ENCODE measurements at places on chromosomes 12 and 14.
A peak's percentile ranks its signal among the peaks of the same experiment; 100 is the strongest.

DNA sequence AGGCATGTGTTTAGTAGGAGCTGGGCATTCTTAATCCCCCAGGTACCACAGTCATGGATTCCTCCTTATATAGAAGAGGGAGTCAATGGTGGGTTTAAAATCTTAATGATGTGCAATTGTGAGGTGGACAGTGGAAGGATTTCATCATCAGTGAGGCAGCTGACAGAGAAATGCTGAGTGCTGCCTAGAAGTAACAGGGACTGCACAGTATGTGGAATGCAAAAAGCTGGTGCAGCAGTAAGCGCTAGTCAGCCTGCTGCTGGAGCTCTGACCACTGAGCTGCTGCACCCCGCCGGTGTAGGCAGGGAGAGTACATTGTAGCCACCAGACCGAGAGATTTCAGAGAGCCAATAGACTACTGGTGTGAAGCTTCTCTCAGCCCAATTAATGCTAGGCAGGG, 80.5 kb upstream of the DACT1 start:
- H3K4me1 ChIP-seq = no peaks in the 10 kb centered on the region
- DNase-seq = no peak
- no peak overlapping the region for H3K4me3 ChIP-seq
- no peaks in the 10 kb centered on the region for H3K27me3 ChIP-seq
- no peaks in the 10 kb centered on the region for H3K36me3 ChIP-seq
- no peak overlapping the region for H3K27ac ChIP-seq

DNA sequence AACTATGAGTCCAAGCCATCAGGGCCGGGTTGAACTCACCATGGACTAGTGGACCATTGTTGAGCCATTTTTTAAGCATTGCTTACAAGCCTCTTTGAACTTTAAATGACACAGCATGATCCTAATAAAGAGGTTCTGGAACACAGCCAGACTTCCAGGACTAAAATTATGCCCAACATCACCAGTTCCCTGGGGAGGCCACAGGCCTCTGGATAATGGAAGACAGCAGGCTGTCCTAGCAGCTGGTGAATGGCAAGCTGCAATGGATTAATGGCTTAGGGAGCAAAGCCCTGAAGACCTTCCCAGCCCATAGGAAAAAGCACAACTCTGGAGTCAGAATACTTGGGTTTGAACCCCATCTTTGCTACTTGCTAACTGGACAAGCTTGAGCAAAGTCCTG, 71.3 kb downstream of the FLRT2 start:
- H3K36me3 ChIP-seq = no peaks in the 10 kb centered on the region
- no peak overlapping the region for H3K4me3 ChIP-seq
- H3K4me1 ChIP-seq = no peaks in the 10 kb centered on the region
- no peak overlapping the region for H3K27ac ChIP-seq
- no peaks in the 10 kb centered on the region for H3K27me3 ChIP-seq

GRCh38 chr12:57621497-57622292, 10.5 kb downstream of the ARHGEF25 start:
- H3K4me1 ChIP-seq = no peaks in the 10 kb centered on the region
- H3K27ac ChIP-seq = no peak overlapping the region
- DNase-seq = peak; percentile 44
- peaks cover 15% of the 10 kb centered on the region for H3K27me3 ChIP-seq
- H3K4me3 ChIP-seq = no peak overlapping the region

- peak; percentile 66 for DNase-seq
- no peaks in the 10 kb centered on the region for H3K36me3 ChIP-seq
- H3K27me3 ChIP-seq = no peaks in the 10 kb centered on the region
- H3K4me1 ChIP-seq = no peaks in the 10 kb centered on the region
Observed at GRCh38 chr14:35821564-35822411, 4.3 kb upstream of the BRMS1L start.

GRCh38 chr14:67410313-67410712, 1.7 kb downstream of the PLEK2 start:
- 0 out of 2 replicates have a peak overlapping the region, but pooled peaks have one; percentile 85 for H3K4me3 ChIP-seq
- no peaks in the 10 kb centered on the region for H3K36me3 ChIP-seq
- no peaks in the 10 kb centered on the region for H3K27me3 ChIP-seq
- DNase-seq = no peak
- peaks cover 38% of the 10 kb centered on the region for H3K4me1 ChIP-seq
- H3K27ac ChIP-seq = no peak overlapping the region

DNA sequence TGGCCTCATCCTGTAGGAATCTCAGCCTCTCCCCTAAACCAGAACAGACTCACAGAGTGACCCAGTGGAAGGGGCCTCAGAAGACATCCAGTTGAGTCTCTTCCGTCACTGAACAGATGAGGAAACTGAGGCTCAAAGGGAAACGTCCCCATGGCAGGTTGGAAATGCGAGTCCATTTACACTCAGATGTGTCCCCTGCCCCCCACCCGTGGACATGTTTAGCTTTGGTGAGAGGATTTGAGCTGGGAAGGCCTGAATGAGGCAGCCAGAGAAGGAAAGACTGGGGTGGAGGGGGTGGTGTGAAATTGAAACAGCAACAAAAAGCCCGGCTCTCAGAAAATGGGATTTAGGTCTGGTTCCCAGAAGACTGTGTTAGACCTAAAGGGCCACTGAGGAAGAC, 1.7 kb downstream of the FAIM2 start:
- no peaks in the 10 kb centered on the region for H3K27me3 ChIP-seq
- H3K4me1 ChIP-seq = no peaks in the 10 kb centered on the region
- no peak overlapping the region for H3K4me3 ChIP-seq
- no peak for DNase-seq
- H3K27ac ChIP-seq = no peak overlapping the region

- H3K36me3 ChIP-seq = no peaks in the 10 kb centered on the region
- peak overlapping the region; percentile 40 for H3K4me3 ChIP-seq
- H3K27ac ChIP-seq = no peak overlapping the region
- peaks cover 92% of the 10 kb centered on the region for H3K27me3 ChIP-seq
- no peak for DNase-seq
Observed at GRCh38 chr14:88326352-88327103, 3.5 kb upstream of the KCNK10 start.

- no peak overlapping the region for H3K27ac ChIP-seq
- no peaks in the 10 kb centered on the region for H3K27me3 ChIP-seq
Observed at GRCh38 chr12:3107071-3107583, 29.9 kb downstream of the TSPAN9 start.

DNA sequence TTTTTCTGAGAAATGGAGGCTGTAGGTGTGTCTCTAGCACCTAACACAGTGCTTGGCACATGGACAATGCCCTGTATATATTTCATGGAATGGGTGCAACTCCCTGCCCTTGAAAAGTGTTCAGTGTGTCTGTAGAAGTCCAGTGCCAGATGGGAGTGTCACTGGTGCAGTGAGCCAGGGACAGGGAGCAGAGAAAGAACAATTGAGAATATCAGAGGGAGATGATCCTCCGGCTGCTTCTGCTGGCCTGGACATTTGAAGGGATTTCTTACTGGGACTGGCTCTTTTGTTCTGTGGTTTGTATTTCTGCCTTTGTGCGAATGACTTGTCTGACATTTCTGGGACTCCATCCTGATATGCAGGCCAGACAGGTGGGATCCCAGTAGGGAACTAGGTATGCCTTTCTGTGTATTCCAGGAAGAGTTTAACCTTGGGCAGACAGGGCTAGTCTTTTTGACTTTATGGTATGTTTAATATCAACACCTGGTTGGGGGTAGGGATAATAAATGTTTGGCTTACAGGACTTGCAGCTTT, 328.0 kb downstream of the NRXN3 start:
- H3K4me3 ChIP-seq = no peak overlapping the region
- no peak overlapping the region for H3K27ac ChIP-seq
- DNase-seq = no peak
- no peaks in the 10 kb centered on the region for H3K27me3 ChIP-seq

DNA sequence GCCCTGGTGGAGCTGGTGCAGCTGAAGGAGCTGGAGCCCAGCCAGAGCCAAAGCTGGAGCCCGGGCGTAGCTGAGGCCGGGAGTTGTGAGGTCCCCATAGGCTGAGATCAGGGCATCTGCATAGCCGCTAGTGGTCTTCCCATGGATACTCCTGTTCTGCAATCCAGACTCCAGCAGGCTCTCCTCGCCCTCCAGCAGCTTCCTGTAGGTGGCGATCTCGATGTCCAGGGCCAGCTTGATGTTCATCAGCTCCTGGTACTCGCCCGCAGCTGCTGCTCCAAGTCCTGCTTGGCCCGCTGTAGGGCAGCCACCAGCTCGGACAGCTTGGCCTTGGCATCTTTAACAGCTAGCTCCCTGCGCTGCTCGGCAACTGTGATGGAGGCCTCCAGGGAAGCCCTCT, 966.1 kb downstream of the FSCB start:
- H3K27me3 ChIP-seq = no peaks in the 10 kb centered on the region
- no peaks in the 10 kb centered on the region for H3K36me3 ChIP-seq
- H3K4me1 ChIP-seq = no peaks in the 10 kb centered on the region
- DNase-seq = peak; percentile 38

- peak overlapping the region; percentile 23 for H3K4me3 ChIP-seq
- peaks cover 32% of the 10 kb centered on the region for H3K4me1 ChIP-seq
- H3K27me3 ChIP-seq = no peaks in the 10 kb centered on the region
- no peaks in the 10 kb centered on the region for H3K36me3 ChIP-seq
- H3K27ac ChIP-seq = peak overlapping the region; percentile 91
Observed at GRCh38 chr12:31491241-31491794, 99.6 kb downstream of the DENND5B start.

- H3K4me3 ChIP-seq = no peak overlapping the region
- peaks cover 19% of the 10 kb centered on the region for H3K36me3 ChIP-seq
- no peak overlapping the region for H3K27ac ChIP-seq
- peaks cover 47% of the 10 kb centered on the region for H3K4me1 ChIP-seq
Observed at GRCh38 chr14:31201111-31201510, 6.5 kb downstream of the HECTD1 start.

DNA sequence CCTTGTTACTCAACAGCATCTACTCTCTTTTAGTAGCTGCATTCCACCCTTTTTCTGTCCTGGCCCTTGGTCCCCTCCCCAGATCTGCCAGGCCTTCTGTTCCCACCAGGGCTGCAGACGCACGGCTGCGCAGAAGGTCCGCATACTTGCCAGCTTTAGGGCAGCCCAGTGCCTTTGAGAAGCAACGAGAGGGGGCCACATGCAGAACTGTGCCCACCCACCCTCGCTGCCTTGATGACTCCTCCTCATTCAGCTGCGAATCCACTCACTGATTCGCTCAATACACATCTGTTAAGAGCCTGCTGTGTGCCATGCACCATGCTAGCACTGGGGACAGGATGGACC, 39.2 kb downstream of the PRIMA1 start:
- H3K36me3 ChIP-seq = no peaks in the 10 kb centered on the region
- H3K27me3 ChIP-seq = peaks cover 38% of the 10 kb centered on the region
- H3K27ac ChIP-seq = no peak overlapping the region
- H3K4me1 ChIP-seq = no peaks in the 10 kb centered on the region
- H3K4me3 ChIP-seq = no peak overlapping the region

DNA sequence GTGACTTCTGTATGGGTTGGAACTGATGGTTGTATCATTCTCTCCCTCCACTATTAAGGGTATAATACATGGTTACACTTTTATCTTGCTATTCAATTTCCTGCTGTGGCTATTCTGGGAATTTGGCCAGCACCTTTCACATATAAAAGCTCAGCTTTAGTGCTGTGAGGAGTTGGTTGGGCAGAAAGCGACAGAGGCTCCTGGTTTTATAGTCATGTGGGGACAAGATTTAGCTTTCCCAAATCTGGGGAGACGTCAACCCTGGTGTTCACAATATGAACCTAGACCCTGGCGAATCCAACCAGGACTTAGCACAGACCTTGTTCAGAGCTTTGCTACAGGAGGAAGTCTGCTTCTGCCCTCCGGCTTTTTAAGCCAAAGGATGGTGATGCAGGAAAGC, 36.5 kb downstream of the FOS start:
- DNase-seq = peak; percentile 69
- H3K27ac ChIP-seq = no peak overlapping the region
- peaks cover 15% of the 10 kb centered on the region for H3K4me1 ChIP-seq
- no peaks in the 10 kb centered on the region for H3K36me3 ChIP-seq
- H3K4me3 ChIP-seq = peak overlapping the region; percentile 23

DNA sequence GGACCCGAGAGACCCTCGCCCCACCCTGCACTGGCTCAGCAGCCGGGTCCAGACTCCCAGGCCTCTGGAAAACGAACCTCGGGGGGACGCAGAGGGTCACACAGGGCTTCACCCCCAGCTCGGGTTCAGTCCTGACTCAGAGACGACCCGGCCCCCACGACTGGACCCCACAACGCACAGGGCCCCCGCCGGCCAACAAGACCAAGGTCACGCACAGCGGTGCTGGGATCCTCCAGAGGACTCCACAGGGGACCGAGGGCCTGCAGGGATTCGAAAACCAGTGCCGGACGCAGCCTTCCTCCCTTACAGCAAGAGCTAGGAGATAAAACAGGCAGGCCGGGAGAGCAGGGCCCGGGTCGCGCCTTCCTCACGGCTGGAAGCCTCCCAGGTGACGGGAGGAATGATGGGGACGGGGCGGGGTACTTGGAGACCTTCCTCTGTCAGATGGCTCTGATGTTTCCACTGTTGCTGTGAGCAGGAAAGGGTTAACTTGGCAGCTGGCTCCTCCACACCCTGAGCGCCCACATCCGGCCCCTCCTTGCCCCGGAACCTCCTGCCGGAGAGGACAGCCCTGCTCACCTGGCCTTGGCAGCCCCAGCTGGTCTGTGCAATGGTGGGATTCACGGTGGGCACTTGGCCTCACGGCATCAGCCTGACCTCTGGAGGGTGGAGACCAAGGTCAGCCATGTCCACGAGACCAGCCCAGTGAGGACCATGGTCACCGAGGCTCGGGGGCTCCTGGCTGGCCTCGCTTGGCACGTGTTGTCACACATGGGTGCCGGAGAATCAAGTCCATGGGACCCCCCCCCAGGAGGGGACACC, 46.2 kb downstream of the GALNT9 start:
- peaks cover 46% of the 10 kb centered on the region for H3K4me1 ChIP-seq
- no peaks in the 10 kb centered on the region for H3K36me3 ChIP-seq
- no peak overlapping the region for H3K4me3 ChIP-seq
- peak; percentile 51 for DNase-seq

DNA sequence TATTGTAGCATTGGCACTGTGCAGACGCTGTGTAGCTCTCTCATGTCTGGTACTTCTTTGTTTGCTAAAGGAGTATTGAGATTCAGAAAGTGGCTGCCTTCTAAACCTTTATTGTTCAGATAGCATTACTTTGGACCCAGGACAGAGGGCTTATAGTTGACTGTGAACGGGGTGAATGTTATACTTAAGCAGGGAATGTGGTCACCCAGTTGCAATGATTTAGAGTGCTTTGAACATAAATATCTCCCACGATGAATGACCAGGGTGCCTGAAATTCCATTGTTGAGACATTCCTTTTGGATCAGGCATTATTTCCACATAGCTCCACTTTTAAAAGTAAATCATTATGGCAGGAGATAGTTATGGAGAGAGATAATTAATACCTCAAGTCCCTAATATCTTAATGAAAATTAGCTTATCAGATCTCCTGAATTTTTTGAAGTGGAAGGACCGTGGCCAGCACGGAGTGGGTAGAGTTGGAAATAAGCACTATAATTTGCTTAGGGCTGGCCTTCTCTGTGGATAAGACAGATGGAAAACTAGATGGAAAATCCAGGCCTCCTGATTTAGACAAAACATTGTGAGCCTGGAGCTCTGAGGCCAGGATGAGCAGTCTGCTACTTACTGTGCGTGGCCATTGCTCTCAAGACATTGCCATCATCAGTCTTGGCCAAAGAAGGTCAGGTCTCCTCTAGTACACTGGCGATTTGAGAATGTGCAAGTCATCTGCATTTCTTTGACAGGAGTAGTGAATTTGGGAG, 114.5 kb downstream of the ETV6 start:
- H3K27me3 ChIP-seq = no peaks in the 10 kb centered on the region
- no peaks in the 10 kb centered on the region for H3K36me3 ChIP-seq
- no peak overlapping the region for H3K4me3 ChIP-seq
- H3K4me1 ChIP-seq = no peaks in the 10 kb centered on the region
